ENCODE measurements at places on chromosomes 7 and 10.

DNA sequence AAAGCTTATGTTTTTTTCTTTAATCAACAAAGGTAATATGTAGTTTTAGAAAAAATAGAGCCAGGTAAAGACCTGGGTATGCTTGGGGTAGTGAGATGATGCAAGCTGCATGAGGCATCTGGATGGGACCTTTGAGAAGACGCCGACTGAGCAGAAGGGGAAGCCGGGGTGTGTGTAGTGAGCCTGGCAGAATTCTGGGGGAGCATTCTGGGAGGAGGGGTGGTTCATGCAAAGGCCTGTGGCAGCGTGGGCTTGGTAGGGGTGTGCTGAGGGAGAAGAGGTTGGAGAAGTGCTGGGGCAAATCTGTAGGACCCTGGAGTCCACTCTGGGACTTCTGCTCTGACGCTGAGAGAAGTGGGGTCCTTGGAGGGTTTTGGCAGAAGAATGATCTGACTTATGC is 33.9 kb upstream of the SHH start:
- no peak for ATAC-seq

GRCh38 chr10:25209618-25210017 is 34.8 kb downstream of the GPR158 start:
- ATAC-seq = no peak

DNA sequence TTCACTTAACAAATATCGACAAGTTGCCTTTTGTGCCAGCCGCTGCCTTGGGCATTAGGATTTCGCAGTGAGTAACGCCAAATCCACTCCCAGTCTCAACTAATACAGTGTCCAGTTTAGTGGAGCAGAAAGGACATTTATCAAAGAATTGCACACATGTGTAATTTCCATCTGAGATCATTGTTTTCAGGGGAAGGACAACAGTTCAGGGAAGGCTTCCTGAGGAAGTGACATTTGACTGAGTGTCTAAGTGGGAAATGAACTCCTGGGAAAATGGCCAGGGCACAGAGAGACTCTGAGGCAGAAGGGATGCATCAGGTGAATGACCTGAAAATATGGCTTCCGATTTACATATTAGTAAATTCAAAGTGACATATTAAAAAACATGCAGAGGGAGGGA is 89.4 kb downstream of the ITGA8 start:
- ATAC-seq = no peak

- no peak for ATAC-seq
Measured at GRCh38 chr7:84389242-84389641, 194.7 kb upstream of the SEMA3A start.

DNA sequence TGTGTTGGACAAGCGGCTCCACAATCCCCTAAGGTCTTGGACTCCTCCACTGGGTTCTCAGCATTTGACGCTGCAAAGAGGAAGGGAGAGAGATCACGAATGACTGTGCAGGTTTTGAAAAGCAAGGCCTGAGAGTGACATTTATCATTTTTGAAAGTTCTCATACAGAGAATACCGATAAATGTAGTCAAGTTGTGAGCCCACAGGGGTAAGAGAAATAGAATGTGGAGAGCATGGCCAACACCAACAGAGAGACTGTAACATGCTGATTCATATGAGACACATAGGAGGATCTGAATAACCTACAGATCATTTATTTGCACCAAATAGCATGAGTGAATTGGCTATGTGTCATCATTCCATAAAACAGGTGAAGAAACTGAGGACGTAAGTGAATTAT is 230.5 kb upstream of the MBL2 start:
- ATAC-seq = no peak

Measured in SK-N-SH treated with all-trans-retinoic acid at 6 μM for 48 hours (cell line).